ENCODE measurements at places on chromosomes 1 and 21.

- H3K27ac ChIP-seq, result no peak overlapping the region
- H3K27me3 ChIP-seq, result peaks cover 24% of the 10 kb centered on the region
Measured at GRCh38 chr1:21384620-21385019, 55.3 kb upstream of the NBPF3 start.

- no peak overlapping the region for H3K4me3 ChIP-seq
- H3K36me3 ChIP-seq, result no peaks in the 10 kb centered on the region
- H3K27ac ChIP-seq, result no peak overlapping the region
- H3K4me1 ChIP-seq, result no peaks in the 10 kb centered on the region
- H3K27me3 ChIP-seq, result no peaks in the 10 kb centered on the region
Measured at GRCh38 chr1:102751111-102751510, 357.2 kb downstream of the COL11A1 start.

- DNase-seq, result no peak
- H3K27ac ChIP-seq, result no peak overlapping the region
- H3K4me1 ChIP-seq, result no peaks in the 10 kb centered on the region
- peaks cover 55% of the 10 kb centered on the region for H3K27me3 ChIP-seq
- no peak overlapping the region for H3K4me3 ChIP-seq
Measured at GRCh38 chr21:45384656-45385548, 20.1 kb upstream of the COL18A1 start.

- no peak for DNase-seq
- H3K27ac ChIP-seq, result no peak overlapping the region
- peaks cover 27% of the 10 kb centered on the region for H3K27me3 ChIP-seq
- no peaks in the 10 kb centered on the region for H3K36me3 ChIP-seq
- no peak overlapping the region for H3K4me3 ChIP-seq
Measured at GRCh38 chr1:217673387-217673786, 42.2 kb downstream of the SPATA17 start.

DNA sequence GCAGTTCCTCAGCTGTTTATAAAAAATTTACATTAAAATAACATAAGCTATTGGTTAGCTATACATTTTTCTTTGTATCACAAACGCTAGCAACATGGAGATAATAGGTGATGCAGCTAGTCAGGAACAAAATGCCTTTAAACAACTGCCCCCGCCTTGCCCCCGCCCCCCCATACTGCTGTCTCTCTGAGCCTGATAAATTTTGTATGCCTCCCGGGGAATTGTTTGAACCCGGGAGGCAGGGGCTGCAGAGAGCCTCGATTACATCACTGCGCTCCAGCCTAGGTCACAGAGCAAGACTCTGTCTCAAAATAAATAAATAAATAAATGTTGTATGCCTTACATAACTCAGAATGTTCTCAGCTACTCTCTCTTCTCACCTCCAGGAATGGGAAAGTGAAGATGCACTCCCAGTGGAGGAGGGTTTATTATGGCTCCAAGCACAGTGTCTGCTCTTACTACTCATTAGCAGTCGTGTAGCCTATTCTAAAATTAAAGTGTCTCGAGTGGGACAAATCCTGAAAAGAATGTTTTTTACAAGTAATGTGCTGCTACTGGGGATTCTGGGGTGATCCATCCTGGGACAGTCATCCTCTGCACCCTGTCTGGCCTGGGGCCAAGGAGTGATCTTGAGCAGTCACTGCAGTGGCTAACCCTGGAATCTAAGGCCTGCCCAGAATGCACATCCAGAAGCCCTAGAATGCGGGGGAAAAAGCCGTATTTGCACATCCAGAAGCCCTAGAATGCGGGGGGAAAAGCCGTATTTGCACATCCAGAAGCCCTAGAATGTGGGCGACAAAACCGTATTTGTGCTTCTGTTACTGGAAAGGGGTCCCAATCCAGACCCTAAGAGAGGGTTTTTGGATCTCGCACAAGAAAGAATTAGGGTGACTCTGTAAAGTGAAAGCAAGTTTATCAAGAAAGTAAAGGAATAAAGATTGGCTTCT lies 39.4 kb upstream of the ZNF496 start:
- no peaks in the 10 kb centered on the region for H3K27me3 ChIP-seq
- peaks cover 4% of the 10 kb centered on the region for H3K36me3 ChIP-seq
- H3K4me1 ChIP-seq, result peaks cover 10% of the 10 kb centered on the region
- no peak overlapping the region for H3K4me3 ChIP-seq
- no peak overlapping the region for H3K27ac ChIP-seq
- no peak for DNase-seq

- H3K36me3 ChIP-seq, result no peaks in the 10 kb centered on the region
- H3K4me3 ChIP-seq, result peak overlapping the region; percentile 78
- H3K4me1 ChIP-seq, result peaks cover 18% of the 10 kb centered on the region
- H3K27ac ChIP-seq, result peak overlapping the region; percentile 38
- DNase-seq, result no peak
Measured at GRCh38 chr1:223143537-223144248, 645 bp upstream of the TLR5 start.

Measured in central memory CD8-positive, alpha-beta T cell (primary cell).